ENCODE measurements at places on chromosomes 3 and 15.

DNA sequence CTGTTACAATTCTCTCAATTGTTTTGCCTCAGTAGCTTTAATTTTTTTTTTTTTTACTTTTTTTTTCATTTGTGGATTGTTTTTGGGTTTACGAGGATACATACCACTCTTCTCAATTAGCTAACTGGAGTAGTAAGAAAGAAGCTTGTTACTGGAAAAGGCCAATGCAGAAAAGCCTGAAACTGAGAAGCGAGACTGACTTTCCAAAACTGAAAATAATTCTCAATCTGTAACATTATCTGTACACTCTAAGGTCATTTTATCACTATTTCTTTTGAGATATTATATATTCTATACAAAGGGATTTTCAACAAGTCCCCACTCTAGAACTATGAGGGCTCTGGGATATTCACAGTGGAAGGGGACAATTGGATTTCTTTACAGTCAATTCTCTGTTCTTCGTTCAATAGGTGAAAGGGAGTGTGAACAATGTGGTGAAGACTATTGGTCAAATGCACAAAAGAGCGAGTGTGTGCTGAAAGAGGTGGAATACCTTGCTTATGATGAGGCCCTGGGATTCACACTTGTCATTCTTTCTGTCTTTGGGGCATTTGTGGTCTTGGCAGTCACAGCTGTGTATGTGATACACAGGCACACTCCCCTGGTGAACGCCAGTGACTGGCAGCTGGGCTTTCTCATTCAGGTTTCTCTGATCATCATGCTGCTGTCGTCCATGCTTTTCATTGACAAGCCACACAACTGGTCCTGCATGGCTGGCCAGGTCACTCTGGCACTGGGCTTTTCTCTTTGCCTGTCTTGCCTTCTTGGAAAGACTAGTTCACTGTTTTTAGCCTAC is 83.9 kb upstream of the KCNAB1 start:
- no peak for DNase-seq

- DNase-seq = no peak
These were observed 309.0 kb downstream of the ULK4 start for GRCh38 chr3:41652931-41653330.

GRCh38 chr3:48402907-48403306 is 27.0 kb downstream of the PLXNB1 start:
- DNase-seq = no peak

- no peak for DNase-seq
These were observed 319.8 kb upstream of the UMPS start for GRCh38 chr3:124410471-124410870.

DNA sequence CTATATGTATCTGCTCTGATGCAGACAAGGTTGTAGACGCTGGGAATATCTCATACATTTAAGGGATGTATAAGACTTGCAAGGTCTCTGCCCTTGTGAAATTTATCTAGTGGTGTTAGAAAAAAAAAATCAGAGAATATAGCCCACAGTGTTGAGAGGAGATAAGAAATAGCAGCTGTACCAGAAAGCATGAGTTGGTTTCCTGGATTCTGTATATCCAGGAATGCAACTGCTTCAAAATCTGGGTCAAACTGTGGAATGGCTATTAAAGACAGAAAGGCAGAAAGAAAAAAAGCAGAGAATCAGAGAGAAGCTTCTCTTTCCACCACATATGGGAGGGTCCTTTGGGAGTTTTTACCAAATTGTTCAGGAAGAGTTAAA is 1.5 kb upstream of the TMEM212 start:
- no peak for DNase-seq

DNA sequence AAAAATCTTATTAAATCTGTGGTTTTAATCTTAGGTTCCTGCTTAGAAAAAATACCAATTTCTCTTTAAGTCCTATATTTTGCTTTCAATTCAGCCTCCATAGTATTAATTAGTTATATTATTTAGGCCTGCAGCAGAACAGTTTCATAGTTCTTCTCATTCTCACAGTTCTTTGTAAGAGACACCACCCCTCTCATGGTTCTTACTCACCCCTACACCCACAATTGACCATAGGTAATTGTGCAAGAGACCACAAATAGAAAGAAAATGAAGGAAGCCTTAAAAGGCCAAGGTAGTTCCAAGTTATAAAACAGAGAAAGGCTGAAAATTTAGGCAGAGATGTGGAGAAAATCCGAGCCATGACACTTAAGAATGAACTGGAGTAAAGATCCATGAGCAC is 415.3 kb downstream of the TIGIT start:
- DNase-seq = no peak

DNA sequence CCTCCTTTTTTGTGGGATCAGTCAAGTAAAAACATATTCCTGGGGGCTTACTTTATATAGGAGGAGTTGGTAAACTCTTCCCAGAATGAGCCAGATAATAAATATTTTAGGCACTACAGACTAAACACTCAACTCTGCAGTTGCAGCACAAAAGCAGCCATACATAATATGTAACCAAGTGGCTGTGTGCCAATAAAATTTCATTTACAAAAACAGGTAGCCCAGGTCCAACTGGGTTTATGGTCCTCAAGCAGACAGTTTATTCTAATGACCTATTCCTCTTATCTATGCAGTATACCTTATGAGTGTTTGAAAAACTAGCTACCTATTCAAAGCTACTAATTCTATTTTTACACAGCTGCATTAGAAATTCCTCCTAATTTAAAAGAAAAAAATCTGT is 61.8 kb downstream of the FAIM start:
- no peak for DNase-seq

- DNase-seq = no peak
These were observed 466.2 kb upstream of the ADAMTS9 start for GRCh38 chr3:65153850-65154512.

DNA sequence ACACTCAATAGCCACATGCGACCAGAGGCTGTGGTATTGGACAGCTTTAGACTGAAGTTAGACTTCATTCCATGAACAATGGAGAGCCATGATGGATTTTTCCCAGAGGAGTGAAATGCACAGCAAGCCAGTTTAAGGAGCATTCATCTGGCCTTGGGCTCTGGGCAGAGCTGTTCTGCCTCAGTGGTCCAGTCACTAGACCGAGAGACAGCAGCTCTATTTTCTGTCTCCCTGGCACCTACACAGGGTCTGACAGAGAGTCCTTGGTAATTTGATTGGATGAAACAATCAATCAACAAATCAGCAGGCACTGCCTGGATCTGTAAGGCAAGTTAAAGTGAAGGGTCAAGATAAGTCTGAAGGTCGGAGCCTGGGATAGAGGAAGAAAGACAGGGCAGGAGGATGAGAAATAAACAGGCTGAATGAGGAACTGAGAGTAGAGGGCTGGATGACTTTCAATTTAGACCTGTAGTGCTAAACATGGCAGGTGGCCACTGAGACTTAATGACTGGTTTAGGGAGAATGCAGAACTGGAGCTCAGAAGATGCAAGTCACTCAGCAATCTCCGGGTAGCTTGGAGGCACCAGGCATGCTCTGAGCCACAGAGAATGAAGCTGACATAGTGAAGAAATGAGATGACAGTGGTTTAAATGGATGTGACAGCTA is 98.5 kb upstream of the SLC25A36 start:
- no peak for DNase-seq

GRCh38 chr3:98589331-98590036 is 3.9 kb downstream of the CPOX start:
- DNase-seq = no peak
